Muscle of arm (tissue), 14 donors: ENCODE measurements at places on chromosomes 11 and 22. TPM values are rescaled to one million over a fixed set of nuclear protein-coding genes. Genes with fewer than 3 reads are reported as not detected.
A peak's percentile ranks its signal among the peaks of the same experiment; 100 is the strongest.

Gene TMEM191C
- not detected for polyA plus RNA-seq

Gene CCDC81
- not detected for polyA plus RNA-seq

Gene MMP7
- polyA plus RNA-seq, result not detected

Gene UBQLN3
- polyA plus RNA-seq, result not detected

Gene NAALAD2
- polyA plus RNA-seq, result 5.2 TPM

DNA sequence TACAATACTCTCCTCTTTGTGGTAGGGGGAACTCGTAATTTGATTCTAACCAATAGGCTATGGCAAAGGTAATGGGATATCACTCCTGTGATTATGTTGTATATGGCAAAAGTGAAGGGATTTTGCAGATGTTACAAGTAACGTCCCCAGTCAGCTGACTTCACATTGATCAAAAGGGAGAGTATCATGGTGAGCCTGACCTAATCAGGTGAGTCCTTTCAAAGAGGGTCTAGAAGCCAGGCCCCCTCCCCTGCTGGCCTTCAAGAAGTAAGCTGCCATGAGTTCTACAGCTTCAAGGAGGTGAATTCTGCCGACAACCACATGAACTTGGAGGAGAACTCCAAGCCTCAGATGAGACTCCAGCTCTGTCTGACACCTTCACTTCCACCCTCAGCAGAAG, 20.0 kb downstream of the TBRG1 start:
- no peak for DNase-seq

GRCh38 chr11:73241300-73241699, 23.2 kb downstream of the P2RY2 start:
- DNase-seq, result no peak

DNA sequence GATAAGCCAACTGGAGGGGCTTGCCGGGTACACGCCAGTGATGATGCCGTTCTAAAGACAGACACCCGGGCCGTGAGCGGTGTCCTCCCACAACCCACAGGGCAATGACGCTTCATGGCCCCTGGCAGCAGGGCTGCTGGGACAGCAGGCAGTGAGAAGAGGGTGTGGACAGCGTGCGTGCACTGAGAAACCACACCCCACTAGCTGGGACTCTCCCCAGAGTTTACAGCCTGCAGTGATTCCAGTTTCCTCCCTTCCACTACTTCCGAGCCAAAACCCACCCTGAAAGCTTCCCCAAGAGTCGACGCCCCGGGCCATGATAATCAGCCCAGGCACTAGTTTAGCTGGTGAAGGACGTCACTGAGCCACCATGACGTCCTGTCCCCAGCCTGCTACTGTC, 29.2 kb downstream of the CPT1A start:
- no peak for DNase-seq

- no peak for DNase-seq
Measured at GRCh38 chr11:10937385-10937771, 79.5 kb upstream of the ZBED5 start.

DNA sequence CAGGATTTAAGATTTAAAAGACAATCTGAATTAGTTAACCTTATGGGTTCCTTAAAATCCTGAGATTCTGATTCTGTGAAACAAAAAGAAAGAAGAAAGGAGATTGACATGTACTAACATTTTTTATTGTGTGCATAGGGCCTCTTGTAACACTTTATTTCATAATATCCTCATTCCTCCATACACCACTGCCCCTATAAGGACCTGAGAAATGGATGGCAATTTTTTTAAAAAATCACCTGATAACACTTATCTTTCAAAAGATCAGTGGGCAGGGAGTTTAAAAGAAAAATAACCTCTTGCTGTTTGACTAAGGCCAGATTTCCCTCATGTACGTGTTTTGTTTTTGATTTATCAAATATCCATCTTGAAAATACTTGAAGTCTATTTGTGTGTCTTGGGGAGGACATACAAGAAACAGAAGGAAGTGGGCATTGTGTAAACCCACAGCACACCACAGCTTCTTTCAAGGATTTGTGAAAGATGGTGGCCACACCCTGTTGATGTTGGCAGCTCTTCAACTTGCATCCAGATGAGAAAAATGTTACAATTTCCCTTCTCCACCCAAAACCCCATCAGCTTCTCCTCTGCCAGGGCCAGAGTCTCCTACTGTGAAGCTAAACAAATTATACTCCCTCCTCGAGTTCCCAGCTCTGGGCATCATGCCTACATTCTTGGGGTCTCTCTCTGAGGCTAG, 35.0 kb upstream of the MPEG1 start:
- peak; percentile 15 for DNase-seq

- DNase-seq, result no peak
Measured at GRCh38 chr22:17980638-17981051, 43.7 kb downstream of the MICAL3 start.

GRCh38 chr11:128522055-128522942, 65.1 kb downstream of the ETS1 start:
- peak; percentile 91 for DNase-seq

GRCh38 chr22:23722160-23722559, 28.8 kb downstream of the ZNF70 start:
- no peak for DNase-seq

- DNase-seq, result peak; percentile 91
Measured at GRCh38 chr11:63986156-63986931, at the start of gene OTUB1. Gene OTUB1, plus strand, starts transcription at chr11:63986438. Its CDS starts 19 bp downstream, at chr11:63986457.

- DNase-seq, result no peak
Measured at GRCh38 chr11:24240496-24241175, 256.2 kb upstream of the LUZP2 start.

GRCh38 chr11:3231851-3232744, at the start of gene MRGPRE:
Gene MRGPRE, minus strand, starts transcription at chr11:3232417. Its CDS starts 3,618 bp downstream, at chr11:3228799.
- no peak for DNase-seq

GRCh38 chr22:38316364-38317121, 690 bp downstream of the CSNK1E start:
- DNase-seq, result peak; percentile 77

GRCh38 chr11:7604331-7604955, 68.9 kb downstream of the CYB5R2 start:
- DNase-seq, result no peak

DNA sequence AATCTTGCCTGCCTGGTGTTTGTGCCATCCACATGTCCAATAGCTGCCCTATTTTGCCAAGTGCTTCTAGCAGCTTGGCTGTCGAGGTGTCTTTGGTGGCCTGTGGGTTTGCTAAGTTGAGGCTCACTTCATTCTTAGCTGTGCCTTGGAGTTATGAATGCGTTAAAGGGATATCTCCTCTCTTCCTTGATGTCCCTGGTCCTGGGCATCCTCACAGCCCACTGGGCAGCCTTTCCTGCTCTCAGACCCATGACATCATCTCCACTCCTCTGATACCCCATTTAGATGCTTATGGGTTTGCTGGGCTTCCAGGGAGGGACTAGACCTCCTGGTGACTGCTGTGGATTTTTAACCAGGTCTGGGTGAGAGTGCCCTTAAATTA, 1.3 kb downstream of the LDLRAD3 start:
- no peak for DNase-seq

DNA sequence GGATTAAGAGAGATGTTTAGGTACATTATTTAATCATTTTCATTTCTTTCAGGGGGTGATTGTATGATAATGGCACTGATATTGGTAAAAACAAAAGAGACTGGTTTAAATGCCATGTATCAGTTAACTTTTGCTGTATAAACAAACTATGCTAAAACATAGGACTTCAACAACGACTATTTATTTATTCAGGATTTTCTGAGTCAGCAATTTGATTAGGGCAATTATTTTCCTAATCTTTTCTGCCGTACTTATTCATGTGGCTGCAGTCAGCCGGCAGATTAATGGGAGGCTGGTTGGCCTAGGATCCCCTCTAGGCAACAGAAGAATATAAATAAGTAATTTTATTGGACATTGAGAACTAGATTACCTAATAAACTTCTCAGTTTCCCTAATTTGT, 661.7 kb upstream of the RAG2 start:
- no peak for DNase-seq
